ENCODE measurements at places on chromosomes 12 and 14.

GRCh38 chr14:105197211-105197641 is 16.1 kb upstream of the NUDT14 start:
- no peak for DNase-seq

DNA sequence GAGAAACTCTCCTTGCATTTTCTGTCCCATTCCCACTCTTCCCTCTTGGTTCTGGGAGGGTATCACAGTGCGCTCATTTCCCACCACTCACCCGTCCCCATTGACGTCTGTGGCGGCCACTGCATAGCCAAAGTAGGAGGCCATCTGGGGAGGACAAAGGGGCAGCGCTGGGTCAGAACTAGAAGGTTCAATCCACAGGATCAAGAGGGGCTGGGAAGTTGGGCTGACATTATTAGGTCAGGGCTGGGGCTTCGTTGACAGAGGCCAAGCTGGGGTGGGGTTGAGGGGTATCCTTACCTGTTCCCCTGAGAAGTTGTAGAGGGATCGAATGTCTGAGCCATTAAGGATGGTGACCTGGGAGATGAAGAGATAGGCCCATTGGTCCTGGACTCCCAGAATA is 13.5 kb downstream of the ITGA5 start:
- no peak for DNase-seq

GRCh38 chr12:103441437-103442181 is 54.2 kb downstream of the C12orf42 start:
- no peak for DNase-seq

- DNase-seq = no peak
Measured at GRCh38 chr12:71440763-71441748, 1.5 kb downstream of the LGR5 start.

Data from posterior cingulate gyrus (tissue), 11 donors.